ENCODE measurements at places on chromosomes 6 and 20. TPM values are rescaled to one million over a fixed set of nuclear protein-coding genes. Genes with fewer than 3 reads are reported as not detected.

The SPDEF gene
- 39.3 TPM for total RNA-seq

The C6orf58 gene
- not detected for total RNA-seq

The CLPSL2 gene
- total RNA-seq = not detected

- H3K27me3 ChIP-seq = no peaks in the 10 kb centered on the region
- H3K27ac ChIP-seq = no peak overlapping the region
- no peak overlapping the region for H3K4me3 ChIP-seq
- peaks cover 7% of the 10 kb centered on the region for H3K4me1 ChIP-seq
- peaks cover 40% of the 10 kb centered on the region for H3K36me3 ChIP-seq
Measured at GRCh38 chr20:62392621-62393334, 5.9 kb downstream of the RPS21 start.

GRCh38 chr6:149176971-149177667, 140.4 kb upstream of the TAB2 start:
- no peak overlapping the region for H3K4me3 ChIP-seq
- H3K4me1 ChIP-seq = no peaks in the 10 kb centered on the region
- H3K27ac ChIP-seq = no peak overlapping the region
- H3K27me3 ChIP-seq = no peaks in the 10 kb centered on the region

GRCh38 chr20:41340327-41341055, at the start of gene LPIN3:
TSS of gene LPIN3 (plus strand) at chr20:41340821. CDS start at chr20:41345804, 4,983 bp downstream.
- H3K27ac ChIP-seq = peak within 1 kb of the TSS; percentile 90
- peaks cover under 1% of the 10 kb centered on the region for H3K36me3 ChIP-seq
- H3K27me3 ChIP-seq = no peaks in the 10 kb centered on the region
- peaks cover 48% of the 10 kb centered on the region for H3K4me1 ChIP-seq

GRCh38 chr6:105184921-105185320, 5.1 kb upstream of the POPDC3 start:
- H3K4me3 ChIP-seq = no peak overlapping the region
- no peak for DNase-seq
- peaks cover 22% of the 10 kb centered on the region for H3K27me3 ChIP-seq

Measured in suprapubic skin (tissue), 4 donors.